H7 (cell line): ENCODE measurements at places on chromosomes 12 and 14.

DNA sequence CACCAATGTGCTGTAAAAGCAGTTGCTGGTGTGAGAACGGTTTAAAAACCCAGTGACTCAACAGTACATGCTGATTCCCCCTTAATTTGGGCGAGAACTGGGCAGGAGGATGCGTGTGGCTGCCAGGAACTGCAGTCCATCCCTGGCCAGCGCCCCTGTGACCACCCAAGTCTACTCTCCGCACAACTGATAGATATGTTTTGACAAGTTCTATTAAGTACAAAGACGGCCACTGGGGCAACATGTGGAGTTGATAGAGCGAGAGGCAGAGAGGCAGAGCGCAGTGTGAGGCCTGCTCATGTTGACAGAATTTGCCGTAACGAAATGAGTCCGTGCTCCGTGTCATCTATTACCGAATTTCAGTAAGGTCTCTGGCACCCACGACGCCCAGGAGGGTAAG is 855.0 kb downstream of the BCL11B start:
- DNase-seq = no peak

- no peak for DNase-seq
Measured at GRCh38 chr14:106218174-106218573, 691.8 kb downstream of the TMEM121 start.

DNA sequence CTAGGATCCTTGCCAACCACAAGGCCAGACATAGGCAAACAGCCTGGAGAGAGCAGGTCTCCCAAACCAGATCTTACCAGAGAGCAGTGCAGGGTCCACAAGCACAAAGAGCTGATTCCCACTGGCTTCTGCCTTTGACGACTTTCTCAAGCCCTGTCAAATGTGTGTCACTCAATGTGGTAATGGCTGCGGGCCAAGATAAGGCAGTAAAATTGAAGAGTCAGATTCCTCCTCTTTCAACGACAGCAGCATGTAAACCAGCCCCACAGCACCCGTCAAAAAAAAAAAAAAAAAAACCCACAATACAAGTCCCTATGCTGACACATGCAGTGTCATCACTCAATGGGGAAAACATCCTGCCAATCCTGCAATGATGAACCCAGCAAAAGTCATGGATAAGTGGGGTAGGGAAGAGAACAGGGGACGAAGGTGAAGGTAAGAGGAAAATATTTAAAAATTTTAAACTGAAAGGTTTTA is at the start of gene STON2:
Gene STON2 (minus strand): TSS at position 123 of the 477 bp plus-strand sequence. CDS start 1,942 bp downstream, outside the sequence.
- no peak for DNase-seq

DNA sequence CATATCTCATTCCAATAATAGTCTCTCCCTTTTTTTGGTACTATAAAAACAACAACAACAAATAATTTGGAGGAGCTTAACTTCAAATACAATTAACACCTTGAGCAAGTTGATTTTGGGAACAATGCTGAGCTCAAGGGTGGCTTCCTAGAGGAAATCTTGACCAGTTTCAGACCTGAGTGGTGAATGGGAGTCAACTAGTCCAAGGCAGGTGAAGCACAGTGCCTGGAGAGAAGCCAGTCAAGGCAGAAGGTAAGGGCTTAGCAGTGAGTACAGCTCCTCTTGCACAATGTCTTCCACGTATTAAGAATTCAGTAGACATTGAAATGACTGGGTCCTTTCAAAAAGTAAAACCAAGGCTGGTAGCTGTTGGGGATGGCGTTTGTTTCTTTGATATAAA is 444.8 kb downstream of the ATP23 start:
- DNase-seq = no peak

DNA sequence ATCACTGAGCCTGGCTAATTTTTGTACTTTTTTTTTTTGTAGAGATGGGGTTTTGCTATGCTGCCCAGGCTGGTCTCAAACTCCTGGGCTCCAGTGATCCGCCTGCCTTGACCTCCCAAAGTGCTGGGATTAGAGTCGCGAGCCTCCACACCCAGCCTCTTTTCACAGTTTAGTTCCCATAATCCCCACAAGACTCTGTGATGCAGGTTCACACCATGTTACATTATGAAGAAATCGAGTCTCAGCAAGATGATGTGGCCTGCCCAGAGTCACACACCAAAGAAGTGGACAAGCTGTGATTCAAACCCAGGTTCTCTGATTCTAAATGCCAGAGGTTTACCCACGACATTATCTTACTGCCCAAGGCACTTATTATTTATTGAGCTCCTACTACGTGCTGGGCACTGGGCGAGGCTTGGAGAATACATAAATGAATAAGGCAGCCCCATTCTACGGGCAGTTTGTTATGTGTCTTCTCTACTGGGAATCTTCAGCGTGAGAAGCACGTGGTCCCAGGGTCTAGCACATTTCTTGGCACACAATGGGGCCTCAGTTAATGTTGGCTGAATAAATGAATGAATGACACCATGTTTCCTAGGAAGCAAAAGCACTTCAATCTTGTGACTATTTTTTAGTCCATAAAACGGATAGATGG is 23.5 kb upstream of the OASL start:
- no peak for DNase-seq

GRCh38 chr12:106416273-106416672 is 58.7 kb downstream of the POLR3B start:
- no peak for DNase-seq

- no peak for DNase-seq
Measured at GRCh38 chr14:56754921-56755320, 55.4 kb downstream of the OTX2 start.

- DNase-seq = no peak
Measured at GRCh38 chr12:2261708-2262107, 208.9 kb downstream of the CACNA1C start.

- DNase-seq = no peak
Measured at GRCh38 chr14:96949594-96949993, 152.4 kb downstream of the VRK1 start.

GRCh38 chr12:75816897-75817296 is 214.7 kb downstream of the PHLDA1 start:
- no peak for DNase-seq

- DNase-seq = peak; percentile 77
Measured at GRCh38 chr12:6316921-6317692, 6.6 kb downstream of the PLEKHG6 start.

DNA sequence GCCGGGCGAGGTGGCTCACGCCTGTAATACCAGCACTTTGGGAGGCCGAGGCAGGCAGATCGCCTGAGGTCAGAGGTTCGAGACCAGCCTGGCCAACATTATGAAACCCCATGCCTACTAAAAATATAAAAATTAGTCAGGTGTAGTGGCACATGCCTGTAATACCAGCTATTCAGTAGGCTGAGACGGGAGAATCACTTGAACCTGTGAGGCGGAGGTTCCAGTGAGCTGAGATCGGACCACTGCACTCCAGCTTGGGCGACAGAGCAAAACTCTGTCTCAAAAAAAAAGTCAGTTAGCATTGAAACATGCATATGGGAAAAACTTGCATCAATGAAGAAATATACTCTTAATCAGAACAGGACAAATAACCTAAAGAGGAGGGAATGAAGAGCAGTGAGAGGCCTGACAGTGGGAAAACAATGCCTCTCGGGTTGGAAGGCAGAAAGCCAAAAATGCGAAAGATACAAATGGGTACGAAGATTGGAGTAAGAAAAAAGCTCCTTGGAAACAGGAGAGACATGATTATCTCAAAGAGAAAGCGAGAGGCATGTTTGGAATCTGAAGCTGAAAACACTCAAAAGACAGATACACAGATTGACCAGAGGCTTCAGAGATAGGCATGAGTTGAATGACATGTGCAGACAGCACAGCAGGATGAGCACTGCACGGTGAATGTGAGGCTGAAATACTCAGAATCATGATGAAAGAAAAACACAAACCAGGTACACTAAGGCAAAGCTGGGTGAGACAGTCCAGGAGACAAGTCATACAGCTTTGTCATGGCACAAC is 30.6 kb downstream of the RESF1 start:
- DNase-seq = no peak

DNA sequence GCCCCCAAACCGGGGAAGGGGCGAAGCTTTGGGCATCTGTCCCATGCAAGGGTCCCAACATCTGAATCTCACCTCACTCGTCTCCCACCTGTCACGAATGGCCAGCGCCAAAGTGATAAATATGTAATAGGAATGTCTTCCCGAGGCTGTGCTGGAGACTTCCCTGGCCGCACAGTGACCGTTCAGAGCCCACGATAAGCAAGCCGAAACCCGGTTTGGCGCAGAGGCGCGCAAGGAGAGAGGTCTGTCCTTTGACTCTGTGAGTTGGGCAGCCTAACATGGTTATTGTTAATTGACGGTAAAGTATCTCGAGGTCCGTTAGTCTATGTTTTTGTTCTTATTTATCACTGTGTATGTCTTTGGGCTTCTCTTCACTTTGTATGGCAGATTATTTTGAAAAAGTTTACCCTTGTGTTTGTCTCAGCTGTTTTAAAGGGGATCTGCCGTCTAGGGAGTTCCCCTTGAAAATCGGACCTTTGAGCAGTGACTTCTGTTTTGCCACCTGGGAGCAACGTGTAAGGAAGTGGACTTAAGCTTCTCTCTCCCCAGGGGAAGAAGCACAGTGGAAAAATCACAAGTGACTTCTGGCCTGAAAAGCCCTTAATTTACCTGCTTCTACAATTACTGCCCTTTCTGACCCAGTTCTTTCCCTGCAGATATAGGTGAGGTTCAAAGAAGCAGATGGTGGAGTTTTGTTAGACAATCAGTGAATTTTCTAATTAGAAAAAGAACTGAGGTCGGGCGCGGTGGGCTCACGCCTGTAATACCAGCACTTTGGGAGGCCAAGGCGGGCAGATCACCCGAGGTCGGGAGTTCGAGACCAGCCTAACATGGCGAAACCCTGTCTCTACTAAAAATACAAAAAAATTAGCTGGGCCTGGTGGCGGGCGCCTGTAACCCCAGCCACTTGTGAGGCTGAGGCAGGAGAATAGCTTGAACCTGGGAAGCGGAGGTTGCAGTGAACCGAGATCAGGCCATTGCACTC is 1.1 kb upstream of the TM9SF1 start:
- DNase-seq = peak; percentile 56

DNA sequence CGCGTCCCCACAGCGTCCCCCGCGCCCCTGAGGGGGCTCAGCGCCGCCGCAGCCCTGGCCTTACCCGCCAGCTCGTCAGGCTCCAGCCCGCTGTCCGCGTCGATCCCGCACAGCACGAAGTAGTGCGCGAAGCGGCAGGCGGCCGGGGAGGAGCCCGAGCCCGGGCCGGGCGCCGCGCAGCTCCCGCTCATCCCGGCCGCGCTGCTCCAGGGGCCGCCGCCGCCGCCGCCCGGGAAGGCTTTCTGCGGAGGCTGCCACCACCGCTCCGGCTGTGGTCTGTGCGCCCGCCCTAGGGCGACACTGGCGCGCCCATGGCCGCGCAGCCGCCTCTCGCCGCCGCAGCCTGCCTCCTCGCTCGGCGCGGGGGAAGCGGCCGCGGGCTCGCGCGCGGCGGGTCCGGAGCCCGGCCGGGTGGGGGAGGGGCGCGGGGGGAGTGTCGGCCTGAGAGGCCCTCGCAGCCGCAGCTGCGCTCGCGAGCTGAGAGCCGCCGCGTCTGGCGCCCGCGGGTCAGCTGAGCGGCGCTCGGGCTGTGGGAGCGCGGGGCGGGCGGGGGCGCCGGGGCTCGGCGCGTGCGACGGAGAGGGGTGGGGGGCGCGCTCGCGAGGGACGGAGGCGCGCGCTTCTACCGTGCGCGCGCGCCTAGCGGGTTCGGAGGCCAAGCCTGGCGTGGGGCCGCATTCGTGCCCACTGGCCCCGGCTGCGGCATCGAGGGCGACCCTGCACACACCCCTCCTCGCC is at the start of gene DENND5B:
Gene DENND5B (minus strand): TSS at position 495 of the 738 bp plus-strand sequence. CDS start 304 bp downstream, at position 191.
- DNase-seq = peak; percentile 92

DNA sequence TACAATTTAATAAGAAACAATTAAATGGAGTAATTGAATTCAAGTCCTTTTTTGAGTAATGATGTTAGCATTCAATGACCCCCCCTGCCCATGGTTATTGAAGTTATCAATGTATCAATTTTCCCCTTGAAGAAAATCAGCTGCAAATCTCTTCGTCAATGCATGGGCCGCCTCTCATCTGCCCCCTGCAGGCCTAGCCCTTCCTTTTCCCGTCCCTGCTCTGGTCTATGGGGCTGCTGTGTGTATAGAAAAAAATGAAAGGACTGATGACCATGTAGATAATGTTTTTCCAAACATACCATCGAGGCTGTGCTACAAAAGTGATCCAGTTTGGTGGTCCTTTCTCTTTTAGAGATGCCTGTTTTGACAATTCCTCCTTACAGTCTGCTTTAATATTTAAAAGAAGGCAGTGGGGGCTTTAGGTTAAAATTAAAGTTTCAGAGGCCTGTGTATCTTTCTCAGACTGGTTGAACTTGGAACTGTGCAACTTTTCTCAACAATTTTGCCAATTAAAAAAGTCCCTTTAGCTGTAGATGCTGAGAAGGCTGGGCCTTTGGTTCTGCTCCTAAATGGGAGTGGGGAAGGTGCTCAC is 98.4 kb downstream of the APAF1 start:
- peak; percentile 55 for DNase-seq
